Left lung (tissue), 14 donors: ENCODE measurements at places on chromosomes 6 and 20. TPM values are rescaled to one million over a fixed set of nuclear protein-coding genes. Genes with fewer than 3 reads are reported as not detected.

DNA sequence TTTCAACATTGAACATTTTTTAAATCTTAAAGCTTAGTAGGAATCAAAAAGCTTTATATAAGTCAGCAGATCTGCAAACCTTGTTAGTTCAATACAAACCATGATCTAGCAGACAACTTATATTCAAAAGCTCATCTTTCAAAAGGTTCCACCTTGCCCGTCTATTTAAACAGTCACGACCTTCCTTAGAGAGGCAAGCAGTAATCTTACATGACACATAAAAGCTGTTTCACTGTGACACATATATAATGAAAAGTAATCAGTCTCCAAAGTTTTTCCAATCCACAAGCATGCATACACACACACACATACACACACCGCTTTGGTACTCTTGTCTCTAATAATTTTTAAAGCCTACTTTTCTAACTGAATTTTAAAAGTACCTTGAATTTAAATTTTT is 12.9 kb downstream of the SOD2 start:
- DNase-seq = no peak

GRCh38 chr20:51094221-51094620 is 71.3 kb upstream of the KCNG1 start:
- no peak for DNase-seq

The AVP gene
- not detected for total RNA-seq

The ZNF76 gene
- 32.5 TPM for total RNA-seq

- no peak for DNase-seq
Measured at GRCh38 chr6:46933751-46934150, 12.0 kb upstream of the ADGRF5 start.
